ENCODE measurements at places on chromosomes 11 and 22.

DNA sequence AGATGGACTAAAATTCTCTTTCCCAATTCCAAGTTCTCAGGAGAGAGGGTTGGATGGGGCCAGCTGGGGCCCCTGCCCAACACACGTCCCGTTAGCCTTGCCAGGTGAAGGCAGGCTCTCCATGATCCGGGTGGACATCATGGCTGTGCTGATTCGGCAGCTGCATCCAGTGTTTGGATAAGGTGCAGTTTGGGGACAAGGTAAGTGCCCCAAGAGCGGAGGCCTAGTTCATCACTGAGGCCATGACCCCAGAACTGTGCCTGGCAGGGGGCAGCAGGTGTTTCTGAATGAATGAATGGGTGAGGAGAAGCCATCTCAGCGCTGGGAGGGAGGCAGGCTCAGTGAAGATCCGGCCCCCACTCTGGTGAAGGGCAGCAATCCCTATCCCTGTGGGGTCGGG is 520.4 kb downstream of the TBC1D22A start:
- no peak for DNase-seq

DNA sequence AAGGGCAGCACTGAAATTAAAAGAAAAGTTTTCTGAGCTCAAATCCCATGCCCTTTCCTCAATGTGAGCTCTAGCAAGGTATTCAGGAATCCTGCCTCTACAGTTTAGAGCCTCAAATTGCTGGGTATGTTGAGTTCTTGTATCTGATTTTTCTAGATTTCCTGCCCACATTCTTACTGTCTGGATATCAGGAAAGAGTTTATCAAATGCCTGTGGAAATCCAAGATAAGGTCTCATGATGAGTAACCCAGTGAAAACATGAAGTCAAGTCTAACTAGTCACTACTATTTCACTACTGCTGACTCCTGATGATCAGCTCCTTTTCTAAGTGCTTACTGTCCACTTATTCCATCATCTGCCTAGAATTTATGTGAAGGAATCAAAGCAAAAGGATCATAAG is 29.8 kb downstream of the LIMK2 start:
- DNase-seq = no peak

GRCh38 chr11:21604564-21604963 is 588.3 kb upstream of the ANO5 start:
- DNase-seq = no peak

DNA sequence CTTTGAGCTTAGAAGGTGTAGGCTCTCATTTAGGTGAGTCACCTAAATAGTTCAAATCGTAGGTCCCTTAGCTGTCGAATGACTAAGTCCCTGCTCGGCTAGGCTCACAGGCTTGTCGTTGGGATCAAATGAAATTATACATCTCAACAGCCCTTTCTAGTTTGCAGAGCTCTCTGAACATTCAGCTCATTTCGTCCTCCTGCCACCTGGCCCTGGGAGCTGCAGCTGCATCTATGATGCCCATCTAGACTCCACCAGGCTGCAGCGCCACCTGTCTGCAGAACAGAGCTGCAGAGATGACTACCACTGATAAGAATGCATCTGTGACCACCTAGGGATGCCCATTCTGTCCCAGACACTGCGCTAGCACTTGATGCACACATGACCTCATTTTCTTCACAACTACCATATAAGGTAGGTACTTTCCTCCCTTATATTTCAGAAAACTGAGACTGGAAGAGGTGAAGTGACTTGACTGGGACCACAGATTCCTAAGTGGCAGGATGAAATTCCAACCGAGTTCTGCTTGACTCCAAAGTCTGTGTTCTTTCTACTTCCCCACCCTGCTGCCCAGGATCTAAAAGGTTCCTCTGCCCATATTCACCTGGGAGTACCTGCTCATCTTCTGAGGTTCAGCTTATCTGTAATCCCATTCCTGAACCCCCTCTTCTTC is 141.1 kb upstream of the NARS2 start:
- DNase-seq = peak; percentile 59

DNA sequence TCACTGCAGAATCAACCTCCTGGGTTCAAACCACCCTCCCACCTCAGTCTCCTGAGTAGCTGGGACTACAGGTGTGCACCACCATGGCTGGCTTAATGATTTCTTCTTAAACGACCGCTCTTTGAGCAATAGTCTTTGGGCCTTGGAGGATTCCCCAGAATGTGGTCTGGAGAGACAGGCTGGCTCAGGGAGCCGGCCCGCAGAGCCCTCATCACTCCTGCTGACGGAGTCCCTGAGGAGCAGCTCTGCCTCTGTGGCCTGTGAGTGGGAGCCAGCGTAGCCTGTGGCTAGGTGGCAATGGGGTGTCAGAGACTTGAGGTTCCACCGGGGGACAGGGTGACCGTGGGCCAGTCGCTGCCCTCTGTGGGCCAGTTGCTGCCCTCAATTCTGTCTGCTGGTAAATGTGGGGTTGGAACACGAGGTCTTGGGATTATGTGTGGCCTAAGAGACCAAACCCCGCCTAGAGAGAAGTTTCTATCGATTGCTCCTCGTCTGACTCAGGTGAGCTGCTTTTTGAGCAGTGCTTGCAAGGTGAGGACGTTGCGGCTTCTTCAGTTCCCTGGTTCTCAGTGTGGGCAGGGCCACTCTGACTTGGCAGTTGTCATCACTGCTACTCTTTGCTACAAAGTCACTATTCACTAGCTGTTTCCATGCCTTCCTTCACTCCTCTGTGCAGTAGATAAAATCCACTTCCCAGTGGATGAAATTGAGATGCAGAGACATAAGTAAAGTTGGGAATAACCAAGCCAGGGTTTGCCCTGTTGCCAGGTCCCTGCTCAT is 124.8 kb upstream of the NECTIN1 start:
- DNase-seq = no peak

- no peak for DNase-seq
Measured at GRCh38 chr22:44529827-44530523, 31.9 kb upstream of the RTL6 start.

DNA sequence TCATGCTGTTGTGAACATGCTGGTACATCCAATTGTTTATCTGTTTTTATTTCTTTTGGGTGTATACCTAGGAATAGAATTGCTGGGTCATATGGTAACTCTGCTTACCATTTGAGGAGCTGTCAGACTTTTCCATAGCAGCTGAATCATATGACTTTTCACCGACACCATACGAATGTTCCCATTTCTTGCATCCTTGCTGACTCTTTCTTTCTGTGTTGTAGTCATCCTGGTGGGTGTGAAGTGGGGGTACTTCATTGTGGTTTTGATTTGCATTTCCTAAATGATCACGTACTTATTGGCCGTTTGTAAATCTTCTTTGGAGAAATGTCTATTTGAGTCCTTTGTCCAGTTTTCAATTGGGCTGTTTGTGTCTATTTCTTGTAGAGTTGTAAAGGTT is 26.5 kb downstream of the ATXN10 start:
- DNase-seq = no peak

DNA sequence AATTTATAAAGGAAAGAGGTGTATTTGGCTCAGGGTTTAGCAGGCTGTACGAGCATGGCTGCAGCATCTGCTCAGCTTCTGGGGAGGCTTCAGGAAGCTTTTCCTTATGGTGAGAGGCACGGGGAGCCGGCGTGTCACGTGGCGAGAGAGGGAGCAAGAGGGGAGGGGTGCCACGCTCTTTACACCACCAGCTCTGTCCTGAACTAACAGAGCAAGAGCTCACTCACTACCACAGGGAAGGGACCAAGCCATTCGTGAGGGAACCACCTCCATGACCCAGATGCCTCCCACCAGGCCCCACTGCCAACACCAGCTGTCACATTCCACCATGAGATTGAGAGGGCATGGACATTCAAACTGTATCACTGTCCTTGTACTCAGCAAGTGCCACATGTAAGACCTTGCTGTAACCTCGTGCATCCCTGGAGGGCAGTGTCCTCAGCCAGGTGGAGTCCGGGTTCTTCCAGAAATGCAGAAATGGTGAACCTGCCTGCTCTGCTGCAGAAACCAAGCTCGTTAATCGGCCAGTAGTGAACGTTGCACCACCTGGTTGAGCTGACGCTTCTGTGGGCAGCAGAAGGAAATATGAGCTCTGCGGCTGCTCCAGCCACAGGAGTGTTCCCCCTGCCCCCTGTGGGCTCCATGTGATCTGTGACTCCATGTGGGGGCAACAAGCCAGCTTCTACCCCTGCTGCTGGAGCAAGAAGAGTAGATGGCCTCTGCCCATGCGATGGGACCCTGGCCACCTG is 368.6 kb downstream of the TBC1D22A start:
- DNase-seq = no peak

- no peak for DNase-seq
Measured at GRCh38 chr22:19108807-19109197, 13.4 kb downstream of the DGCR2 start.

DNA sequence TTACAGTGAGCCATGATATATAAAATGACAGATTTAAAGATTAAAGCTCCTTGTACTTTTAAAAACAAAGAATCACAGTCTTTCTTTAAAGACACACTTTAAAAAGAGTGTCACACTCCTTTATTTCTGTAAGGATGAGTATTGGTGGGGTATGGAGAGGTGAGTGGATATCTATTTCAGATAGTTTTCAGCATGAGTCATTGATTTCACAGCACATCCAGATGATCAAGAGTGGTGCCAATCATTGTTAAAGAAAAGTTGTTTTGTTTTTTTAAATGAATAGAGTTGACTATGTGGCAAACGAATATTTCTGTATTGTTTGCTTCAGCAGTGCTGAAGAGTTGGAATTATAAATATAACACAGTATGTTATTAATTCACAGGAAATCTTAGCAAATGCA is 52.5 kb downstream of the FAR1 start:
- DNase-seq = no peak

- DNase-seq = no peak
Measured at GRCh38 chr11:46397526-46397925, 6.0 kb upstream of the CHRM4 start.

DNA sequence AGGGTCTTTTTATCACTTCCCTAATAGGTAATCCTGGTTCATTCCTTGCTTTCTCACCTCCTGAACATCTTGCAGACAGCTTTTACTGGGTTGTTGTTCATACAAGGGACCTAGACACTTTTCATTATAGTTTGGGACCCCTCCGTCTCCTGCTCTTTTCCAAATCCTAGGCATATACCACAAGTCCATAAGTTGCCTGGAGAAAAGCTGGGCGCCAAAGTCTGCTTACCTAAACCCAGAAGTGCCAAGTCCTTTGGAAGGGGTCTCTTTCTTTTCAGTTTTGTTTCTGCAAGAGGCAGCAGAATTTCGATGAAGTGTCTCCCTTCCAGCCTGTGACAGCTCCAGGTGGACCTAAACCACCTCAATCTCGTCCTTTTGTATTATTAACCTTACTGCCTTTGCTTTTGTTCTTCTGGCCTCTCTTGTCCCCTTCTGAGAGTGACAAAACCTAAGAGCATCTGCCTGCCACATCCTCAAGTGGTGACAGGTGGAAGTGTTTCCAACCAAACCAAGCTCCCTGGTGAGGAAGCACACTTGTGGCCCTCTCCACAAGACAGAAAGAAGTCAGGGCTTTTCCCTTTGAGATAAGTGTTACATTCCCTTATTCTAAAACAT is 19.5 kb upstream of the P2RY6 start:
- DNase-seq = no peak

DNA sequence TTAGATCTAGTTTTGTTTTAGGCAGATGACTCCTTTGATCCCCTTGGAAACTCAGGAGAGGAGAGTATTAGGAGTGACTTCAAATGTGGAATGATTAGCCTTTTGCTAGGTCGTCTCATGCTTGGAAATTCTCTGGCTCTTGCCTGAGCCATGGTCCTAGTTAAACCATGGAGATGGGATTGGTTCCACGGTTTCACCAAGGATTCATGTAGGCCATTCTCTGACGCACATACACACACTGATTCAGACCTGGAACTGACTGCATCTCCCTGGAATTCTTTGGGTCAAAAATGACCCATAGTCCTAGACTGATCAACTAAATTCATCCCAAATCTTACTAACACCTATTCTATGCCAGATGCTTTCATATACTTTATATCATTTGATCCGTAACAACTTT is 56.5 kb downstream of the POLD3 start:
- DNase-seq = no peak

- DNase-seq = no peak
Measured at GRCh38 chr22:41263704-41264103, 22.3 kb downstream of the RANGAP1 start.

DNA sequence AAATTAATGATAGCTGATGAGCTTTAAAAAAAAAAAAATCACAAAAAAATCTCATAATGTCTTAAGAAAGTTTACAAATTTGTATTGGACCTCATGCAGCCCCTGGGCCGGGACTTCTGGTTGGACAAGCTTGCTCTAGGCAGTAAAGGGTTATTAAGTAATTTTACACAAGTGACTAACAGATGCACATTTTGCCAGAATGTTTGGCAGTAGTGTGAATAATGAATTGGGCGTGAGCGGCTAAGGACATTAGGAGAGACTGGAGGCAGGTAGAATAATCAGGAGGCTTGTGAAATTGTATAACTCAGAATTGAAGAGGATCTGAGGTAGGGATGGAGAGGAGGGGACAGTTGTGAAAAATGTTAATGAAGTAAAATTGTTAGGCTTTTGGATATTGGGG is 77.4 kb downstream of the HIPK3 start:
- DNase-seq = no peak

DNA sequence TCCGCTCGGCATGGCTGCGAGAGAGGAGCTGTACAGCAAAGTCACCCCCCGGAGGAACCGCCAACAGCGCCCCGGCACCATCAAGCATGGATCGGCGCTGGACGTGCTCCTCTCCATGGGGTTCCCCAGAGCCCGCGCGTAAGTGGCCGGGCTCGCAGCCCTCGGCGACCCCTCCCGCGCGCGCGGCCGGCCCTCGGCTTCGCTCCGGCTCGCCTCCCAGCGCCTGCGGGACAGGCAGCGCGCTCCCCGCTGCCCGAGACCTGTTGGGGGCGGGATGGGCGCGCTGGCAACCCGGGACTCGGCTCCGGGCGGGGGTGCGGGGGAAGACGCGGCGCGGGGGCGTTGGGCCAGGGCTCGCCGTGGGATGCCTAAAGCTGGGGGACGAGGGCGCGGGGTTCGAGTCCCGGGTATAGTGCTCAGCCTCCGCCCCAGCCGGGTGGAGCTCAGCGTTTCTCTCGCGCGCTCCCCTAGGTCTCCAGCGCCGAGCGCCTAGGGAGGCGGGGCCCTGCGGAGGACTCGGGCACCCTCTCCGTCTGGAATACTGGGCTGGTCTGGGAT is 630 bp downstream of the UBASH3B start:
- DNase-seq = no peak

DNA sequence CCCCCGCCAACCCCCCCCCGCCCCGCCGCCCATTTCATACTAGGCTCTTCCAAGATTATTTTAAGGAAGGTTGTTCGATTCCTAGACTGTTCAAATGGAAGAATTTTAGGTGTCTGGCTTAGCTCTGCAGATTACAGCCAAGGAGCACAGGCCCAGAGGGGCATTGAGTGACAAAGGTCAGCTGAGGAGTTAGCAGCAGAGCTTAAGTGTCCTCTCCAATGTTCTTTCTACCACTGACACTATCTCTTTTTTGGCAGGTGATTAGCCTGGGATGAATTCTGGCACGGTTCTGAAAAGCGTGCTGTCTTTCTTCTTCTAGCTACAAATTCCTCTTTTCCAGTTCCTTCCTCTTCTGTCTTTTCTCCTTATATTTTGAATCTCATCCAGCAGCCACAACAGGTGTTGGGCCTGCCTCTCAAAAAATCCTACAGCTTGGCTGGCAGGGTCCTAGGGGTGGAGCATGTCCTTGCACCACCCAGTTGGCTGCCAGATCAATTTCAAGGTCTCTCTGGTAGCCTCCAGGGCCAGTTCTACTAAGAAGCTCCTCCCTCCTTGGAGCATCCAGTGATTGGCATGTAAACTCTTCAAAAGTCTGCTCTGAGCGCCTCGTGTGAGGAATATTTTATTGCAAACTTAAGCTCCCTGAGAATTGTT is 23.0 kb downstream of the KCNE3 start:
- no peak for DNase-seq
